Stimulated activated CD8-positive, alpha-beta memory T cell treated with anti-CD3 and anti-CD28 coated beads, Interleukin-15, amount 100 ng/mL, for 4 hours (primary cell): ENCODE measurements at places on chromosomes 1 and 21.

GRCh38 chr1:248631354-248632008 is 3.4 kb downstream of the OR2T11 start:
- no peak for DNase-seq

DNA sequence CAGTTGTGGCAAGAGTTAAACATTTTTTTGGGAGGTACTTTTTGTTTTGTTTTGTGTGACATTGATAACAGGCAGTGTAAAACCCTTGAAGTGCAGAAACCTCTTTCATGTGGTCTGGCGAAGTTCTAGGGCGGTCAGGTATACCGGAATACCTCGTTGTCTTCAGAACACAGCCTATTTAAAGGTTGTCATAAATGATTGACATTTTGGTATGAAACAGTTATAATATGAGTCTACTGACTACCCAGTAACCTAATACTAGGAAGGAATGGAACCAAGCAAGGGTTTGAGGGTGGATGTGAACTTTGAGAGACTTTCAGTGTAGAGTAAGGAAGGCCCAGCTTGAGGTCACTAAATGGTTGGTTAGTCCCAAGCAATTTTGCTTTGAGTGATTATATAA is 40.5 kb downstream of the PATJ start:
- DNase-seq = peak; percentile 36

GRCh38 chr1:69569576-69570328 is 2.0 kb downstream of the LRRC7 start:
- DNase-seq = no peak

- DNase-seq = no peak
Measured at GRCh38 chr1:104987210-104987609, 1237.5 kb downstream of the AMY1C start.

DNA sequence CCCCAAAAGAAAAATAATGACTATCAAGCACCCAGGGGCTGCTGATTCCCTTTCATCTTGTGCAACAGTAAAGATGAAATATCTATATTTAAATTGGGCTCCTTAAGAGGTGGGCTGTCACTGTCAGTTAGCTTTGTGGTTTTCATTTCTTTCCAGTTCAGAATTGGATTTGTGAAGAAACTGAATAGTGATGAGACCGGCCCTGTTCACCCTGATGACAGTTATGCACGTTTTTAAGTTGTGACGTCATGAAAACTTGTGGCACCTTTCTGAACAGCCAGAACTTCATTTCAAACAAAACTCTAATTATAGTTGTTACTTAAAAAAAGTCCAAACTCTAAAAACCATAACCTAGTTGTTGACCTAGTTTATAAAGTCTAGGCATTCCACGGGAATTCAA is 125.9 kb downstream of the RUNX1 start:
- DNase-seq = no peak

DNA sequence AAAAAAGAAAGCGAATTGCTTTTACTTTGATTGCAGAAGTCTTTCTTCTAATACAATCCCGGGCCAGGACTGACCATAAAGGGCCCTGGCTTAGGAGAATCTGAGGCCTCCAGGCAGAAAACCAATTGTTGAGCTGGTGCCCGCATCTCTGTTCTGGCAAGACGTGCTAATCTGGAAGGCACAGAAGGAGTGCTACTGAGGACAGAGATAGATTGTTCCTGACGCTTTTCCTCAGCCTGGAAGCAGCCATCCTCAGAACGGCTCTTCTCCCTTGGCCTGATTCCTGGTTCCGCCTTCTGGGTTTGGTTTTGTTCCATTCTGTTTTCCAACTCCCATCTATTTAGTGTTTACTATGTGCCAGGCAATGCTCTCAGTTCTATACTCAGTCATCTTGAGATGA is 44.8 kb upstream of the SPOCD1 start:
- DNase-seq = no peak

DNA sequence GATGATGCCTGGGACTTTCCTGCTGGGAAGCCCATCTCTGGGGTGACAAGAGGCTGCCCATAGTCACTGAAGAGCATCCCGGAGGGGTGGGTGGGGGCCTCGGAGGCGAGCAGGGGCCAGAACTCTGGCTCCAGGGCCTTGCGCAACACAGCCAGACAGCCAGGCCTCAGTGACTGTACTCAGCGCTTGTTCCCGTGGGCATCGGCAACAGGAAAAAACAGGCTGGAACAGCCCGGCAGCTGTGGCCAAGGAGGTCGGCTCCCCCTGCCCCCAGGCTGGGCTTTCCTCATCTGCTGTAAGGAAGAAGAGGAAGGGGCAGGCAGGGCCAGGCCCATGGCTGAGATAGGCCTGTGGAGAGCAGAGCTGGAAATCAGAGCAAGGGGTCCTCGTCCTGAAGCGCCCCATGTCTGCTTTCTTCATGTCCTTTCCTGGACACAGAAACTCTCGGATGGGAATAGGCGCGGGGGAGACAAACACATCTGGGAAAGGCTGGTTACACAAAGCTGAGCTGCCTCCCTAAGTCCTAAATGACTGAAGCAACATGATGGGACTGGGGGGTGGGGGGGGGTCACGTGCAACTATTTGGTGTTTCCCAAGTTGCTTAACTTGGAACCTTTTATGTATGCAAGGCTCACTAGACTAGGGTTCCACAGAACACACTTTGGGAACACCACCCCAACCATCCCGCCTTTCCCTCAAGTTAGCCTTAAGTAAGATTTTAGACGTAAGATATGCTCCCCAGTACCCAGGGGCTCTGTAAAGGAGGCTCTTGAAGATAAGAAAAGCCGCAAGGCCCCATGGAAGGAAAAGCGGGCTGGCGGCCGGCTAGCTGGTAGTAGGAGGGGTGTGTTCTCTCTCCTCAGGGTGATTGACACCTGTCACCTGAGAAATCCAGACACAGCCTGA is 30.7 kb downstream of the HSPG2 start:
- DNase-seq = no peak
